ENCODE measurements at places on chromosomes 7 and 10.
A peak's percentile ranks its signal among the peaks of the same experiment; 100 is the strongest.

GRCh38 chr10:62514079-62514693 lies 140.0 kb downstream of the ZNF365 start:
- DNase-seq = no peak

GRCh38 chr7:159211540-159212182 lies 67.0 kb upstream of the VIPR2 start:
- no peak for DNase-seq

DNA sequence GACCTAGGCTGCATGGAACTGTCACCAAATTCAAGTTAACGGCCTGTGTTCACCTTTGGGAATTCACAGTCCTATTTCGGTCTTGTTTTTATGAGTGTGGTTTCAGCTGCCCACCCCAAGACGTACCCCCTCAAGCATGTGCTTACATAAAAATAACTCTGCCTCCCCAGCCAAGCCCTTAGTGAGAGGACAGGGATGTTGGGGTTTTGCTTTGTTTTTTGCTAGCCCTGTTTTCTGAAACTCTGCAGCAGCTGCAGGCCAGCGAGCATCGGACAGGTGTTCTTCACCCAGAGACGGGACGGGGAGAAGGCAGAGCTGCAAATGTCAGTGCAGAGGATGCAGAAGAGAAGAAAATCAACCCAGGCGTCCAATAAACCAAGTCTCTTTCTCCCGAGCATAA lies 13.5 kb downstream of the CHST15 start:
- no peak for DNase-seq

GRCh38 chr7:104971290-104972071 lies 42.5 kb upstream of the KMT2E start:
- DNase-seq = peak; percentile 66

DNA sequence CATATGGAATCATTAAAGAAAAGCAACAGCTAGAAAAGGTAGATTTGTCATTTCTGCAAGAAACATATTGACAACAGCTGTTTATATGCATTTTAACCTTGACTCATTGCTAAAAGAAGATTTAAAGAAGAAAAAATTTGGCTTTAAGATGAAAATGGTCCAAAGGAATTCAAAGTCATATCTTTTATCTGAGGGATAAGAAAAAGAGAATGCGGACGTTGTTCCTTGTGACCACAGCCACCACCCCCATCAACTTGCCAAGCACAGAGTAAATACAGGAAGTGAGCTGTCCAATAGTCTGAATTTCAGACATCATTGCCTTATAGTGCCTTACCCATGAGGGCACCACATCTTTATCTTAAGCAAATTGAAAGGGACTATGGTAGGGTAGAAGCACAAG lies 7.3 kb upstream of the CRPPA start:
- DNase-seq = peak; percentile 53

DNA sequence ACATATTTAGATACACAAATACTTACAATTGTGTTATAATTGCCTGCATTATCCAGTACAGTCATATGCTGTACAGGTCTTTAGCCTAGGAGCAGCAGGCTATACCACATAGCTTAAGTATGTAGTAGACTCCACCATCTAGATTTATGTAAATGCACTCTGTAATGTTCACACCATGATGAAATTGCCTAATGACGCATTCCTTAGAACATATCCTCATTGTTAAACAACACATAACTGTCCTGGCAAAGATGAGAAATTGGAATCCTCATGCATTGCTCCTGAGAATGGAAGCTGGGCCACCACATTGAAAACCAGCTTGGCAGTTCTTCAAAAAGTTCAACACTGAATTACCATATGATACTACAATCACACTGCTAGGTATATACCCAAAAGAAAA lies 1002.8 kb upstream of the CELF2 start:
- no peak for DNase-seq

- peak; percentile 77 for DNase-seq
Measured at GRCh38 chr7:27346531-27347275, 104.1 kb downstream of the EVX1 start.

DNA sequence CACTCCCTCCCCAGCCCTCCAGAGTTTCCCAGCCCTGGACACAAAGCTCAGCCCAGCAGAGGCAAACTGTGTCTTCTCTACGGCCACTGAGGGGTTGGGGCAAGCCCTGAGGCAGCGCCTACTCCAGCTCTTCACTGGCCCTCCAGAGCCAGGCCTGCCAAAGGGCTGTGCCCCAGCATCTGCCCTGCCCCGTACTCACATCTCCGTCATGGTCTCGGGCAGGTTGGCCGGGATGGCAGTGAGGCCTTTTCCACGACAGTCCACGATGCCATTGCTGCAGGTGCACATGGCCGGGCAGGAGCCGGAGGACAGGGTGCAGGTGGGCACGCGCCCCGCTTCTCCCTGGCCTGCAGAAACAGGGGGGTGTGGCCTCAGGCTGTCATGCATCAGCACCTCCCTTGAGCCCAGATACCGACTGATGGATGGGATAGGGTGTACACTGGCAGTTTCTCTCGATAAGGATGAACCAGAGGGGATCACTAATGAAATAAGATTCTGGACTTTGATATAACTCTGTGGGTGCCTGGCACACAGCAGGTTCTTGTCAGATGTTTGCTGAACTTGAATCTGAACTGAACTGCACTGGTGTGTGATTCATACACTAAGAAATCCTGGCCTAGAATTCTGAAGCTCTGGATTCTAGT lies 125.2 kb downstream of the SLIT1 start:
- DNase-seq = no peak

- peak; percentile 25 for DNase-seq
Measured at GRCh38 chr10:35335133-35336083, 901 bp upstream of the CCNY start.

DNA sequence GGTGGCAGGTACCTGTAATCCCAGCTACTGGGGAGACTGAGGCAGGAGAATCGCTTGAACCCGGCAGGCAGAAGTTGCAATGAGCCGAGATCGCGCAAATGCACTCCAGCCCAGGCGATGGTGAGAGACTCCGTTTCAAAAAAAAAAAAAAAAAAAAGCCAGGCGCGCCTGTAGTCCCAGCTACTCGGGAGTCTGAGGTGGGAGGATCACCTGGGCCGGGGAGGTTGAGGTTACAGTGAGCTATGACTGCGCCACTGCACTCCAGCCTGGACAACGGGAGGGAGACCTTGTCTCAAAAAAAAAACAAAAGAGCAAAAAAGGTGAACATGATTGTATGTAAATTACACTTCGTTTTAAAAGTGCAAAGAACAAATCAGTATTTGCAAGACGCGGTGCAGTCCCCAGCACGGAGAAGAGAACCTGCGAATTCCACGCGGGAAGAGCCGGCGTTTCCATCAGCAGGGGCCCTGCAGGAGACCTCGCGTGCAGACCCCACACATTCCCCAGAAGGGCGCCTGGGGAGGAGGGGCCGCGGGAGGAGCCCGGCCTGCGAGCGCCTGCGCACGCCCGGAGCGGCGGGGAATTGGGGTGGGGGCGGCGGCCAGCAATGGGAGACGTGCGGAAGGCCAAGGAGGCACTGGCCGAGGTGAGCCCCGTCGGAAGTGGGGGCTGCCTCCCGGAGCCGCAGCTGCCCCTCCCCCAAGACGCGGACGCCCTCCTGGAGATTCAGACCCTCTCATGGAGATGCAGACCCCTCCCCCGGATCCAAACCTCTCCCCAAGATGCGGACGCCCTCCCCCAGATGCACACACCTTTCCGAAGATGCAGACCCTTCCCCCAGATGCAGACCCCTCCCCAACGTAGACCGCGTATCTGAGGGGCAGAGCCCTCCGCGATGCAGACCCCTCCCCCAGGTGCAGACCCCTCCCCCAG lies 16.7 kb upstream of the SUN1 start:
- DNase-seq = no peak

DNA sequence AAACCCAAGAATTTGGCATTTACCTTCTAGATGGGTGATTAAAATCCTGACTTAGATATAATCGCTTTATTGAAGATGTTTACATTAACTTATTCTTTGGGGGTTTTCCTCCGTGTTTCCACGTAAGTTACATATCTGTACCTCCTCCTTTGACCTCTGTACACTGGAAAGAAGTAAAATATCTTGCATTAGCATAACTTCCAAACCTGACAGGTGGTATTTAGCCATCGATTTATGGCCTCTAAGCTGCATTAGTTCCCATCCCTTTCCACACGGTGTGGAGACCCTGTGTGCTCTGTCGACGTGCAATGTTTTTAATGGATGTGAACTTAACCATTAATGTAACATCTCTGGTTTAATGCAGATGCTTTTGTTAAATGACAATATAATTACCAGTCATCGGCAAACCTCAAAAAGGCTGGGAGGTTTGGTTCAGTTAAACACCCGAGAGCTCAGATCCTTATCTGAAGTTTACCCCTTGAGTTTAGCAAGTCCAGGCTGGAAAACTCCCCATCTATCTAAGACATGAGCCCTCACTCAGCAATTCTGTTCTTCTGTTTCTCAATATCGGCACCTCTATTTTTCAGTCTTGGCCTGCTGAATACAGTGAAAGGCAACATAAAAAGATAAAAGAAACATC lies 295.2 kb downstream of the GATA3 start:
- no peak for DNase-seq

DNA sequence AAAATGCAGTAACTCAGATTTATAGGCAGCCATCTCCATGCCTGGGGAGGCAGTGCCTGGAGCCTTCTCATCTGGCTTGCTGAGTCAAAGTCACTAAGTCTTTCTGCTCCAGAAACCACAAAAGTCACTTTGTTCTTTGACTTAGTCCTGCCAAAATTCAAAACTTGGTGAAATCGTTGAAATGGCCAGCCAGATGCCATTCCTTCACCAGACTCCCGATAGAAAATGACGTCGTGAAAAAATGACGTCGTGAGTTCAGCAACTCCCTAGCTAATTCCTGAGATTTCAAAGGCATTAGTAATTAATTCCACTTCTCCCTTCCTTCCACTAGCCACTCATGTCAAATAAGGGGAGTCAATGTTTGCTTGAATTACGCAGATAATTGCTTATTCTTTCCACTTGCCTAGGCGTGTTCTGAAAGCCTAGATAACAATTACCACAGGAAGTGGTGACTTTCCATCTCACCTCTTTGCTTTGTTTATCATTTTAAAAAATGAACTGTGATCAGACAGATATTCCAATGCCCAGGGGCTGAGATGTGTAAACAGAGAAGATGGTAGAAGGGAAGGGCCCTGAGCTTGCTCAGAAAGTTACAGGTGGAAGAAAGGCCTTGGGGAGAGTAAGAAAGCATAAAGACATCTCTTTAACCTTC lies 48.5 kb upstream of the OSBPL3 start:
- DNase-seq = peak; percentile 92

DNA sequence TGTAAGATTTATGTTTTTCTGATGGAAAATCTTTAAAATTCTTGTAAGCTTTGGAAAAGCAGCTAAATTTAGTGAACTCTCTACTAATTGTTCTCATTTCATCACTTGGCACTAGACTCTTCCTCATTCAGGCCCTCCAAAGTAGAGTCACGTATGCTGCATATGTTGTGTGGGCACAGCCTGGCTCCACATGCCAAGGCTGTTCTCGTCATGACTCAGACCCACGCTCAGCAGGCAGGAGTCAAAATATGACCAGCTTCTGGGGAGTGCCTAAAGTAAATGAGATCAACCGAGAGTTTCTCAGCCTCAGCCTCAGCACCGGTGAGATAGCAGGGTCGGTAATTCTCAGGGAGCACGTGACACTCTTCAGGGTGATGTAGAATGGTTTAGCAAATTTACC lies 1672.9 kb downstream of the REEP3 start:
- DNase-seq = peak; percentile 19

- DNase-seq = no peak
Measured at GRCh38 chr7:141483044-141483443, 68.2 kb upstream of the AGK start.

- no peak for DNase-seq
Measured at GRCh38 chr7:54663186-54663585, 95.8 kb downstream of the SEC61G start.

DNA sequence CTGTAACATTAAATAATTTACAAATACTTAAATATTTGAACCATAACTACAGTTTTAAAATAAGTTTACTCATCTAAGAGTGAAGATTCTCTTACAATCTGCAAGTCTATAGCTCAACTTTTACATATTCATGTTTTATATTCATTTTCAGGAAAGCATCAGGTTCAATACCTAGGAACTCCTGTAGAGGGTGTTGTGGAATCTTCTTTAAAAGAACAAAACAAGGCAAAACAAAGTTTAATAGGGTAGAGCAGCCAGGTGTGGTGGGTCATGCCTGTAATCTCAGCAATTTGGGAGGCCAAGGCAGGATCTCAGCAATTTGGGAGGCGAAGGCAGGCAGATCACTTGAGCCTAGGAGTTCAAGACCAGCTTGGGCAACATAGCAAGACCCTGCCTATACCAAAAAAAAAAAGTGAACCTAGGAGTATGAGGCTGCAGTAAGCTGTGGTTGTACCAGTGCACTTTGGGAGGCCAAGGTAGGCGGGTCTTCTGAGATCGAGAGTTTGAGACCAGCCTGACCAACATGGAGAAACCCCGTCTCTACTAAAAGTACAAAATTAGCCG lies 45.1 kb downstream of the ST8SIA6 start:
- peak; percentile 6 for DNase-seq

DNA sequence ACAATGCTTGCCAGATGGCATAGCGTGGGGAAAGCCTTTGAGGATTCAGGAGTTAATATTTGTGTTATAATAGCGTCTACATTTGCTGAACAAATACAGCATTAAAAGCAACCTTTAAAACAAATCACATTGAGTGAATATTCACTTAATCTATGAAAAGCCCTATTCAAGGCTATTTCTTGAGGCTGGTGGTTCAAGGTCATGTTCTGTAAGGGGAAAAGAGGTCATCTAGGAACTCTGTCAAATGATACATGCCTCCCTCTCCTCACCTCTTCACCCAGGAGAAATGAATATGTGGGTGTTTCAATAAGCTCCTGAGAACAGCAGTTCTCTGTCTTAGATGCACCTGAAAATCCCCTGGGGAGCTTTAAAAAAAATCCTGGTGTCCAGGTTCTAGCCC lies 303.0 kb downstream of the ELMO1 start:
- no peak for DNase-seq

DNA sequence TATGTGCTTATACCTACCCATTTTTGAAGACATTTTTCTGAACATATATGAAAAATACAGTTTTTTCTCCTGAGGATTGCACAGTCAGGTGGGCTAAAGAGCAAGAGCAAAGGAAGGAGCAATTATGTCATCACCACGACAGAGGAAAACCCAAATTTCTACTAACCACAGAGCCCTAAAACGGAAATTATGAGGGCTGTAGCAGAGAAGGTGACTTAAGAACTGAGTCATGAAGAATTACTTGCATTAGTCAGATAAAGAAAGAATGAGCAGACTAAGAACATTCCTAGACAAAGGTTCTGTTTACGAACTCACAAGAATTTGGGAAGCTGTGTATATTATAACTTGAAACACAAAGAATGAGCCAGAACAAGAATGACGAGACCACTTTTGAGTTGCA lies 974.4 kb downstream of the NXPH1 start:
- DNase-seq = no peak

Measured in AG10803 (cell line).